Activated CD4-positive, alpha-beta memory T cell treated with anti-CD3 and anti-CD28 coated beads for 36 hours (primary cell): ENCODE measurements at places on chromosomes 7 and 10.

GRCh38 chr7:122588621-122589020, 110.3 kb downstream of the RNF133 start:
- no peak for DNase-seq

GRCh38 chr7:46613116-46613515, 692.0 kb upstream of the IGFBP3 start:
- no peak for DNase-seq

- DNase-seq = peak; percentile 34
Observed at GRCh38 chr10:3455385-3456334, 283.1 kb upstream of the PITRM1 start.

- DNase-seq = no peak
Observed at GRCh38 chr10:65798133-65798532, 1127.7 kb upstream of the LRRTM3 start.

DNA sequence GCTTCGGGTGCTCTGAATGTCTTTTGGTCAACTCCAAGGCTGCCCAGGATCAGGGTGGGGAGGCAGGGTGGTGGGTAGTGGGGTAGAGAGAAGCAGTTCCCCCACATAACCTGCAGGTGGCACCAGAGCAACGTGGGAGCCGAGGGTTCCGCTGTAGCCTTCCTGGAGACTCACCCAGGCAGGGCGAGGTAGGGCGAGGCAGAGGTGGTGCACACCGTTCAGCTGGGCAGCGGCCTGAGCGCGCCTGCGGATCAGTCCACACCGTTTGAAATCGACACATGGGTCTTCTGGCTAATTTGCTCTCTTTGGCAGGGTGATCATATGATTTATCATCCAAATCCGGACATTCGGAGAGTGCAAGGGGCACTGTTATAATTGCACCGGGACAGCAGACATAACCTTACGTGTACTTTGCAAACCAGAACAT, 41.4 kb upstream of the MAP3K8 start:
- peak; percentile 84 for DNase-seq

DNA sequence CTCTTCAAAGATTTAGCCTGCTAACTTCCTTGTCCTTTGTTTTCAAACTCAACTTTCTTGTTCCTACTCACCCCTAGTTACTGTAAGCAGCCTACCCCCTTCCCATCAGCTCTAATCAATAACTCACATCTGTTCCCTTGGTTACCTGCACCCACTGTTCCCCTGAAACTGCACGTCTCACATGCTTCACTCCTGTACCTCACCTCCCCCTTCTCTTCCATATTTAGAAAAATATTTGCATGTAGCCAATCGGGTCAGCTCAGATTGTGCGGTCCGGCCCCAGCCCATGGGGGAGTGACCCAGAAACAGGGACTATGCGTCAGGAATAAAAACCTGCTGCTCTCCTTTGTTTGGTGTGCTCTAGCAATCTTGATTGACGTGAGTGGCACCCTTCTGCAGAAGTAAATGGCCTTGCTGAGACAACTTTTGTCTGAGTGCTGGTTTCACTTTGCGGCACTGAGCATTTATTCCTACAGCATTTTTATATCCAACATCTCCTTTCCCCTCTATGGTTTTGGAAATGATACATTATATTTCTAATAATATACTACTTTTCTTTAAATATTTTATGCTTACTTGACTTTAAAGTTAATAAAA, 21.1 kb upstream of the FAM221A start:
- DNase-seq = no peak

- no peak for DNase-seq
Observed at GRCh38 chr7:47455872-47456185, 126.1 kb downstream of the TNS3 start.

- DNase-seq = no peak
Observed at GRCh38 chr10:29859521-29860130, 199.8 kb downstream of the JCAD start.

GRCh38 chr7:11742496-11742895, 89.5 kb downstream of the THSD7A start:
- DNase-seq = no peak

GRCh38 chr7:33825644-33826043, 79.7 kb upstream of the BMPER start:
- DNase-seq = no peak
